Fibroblast of lung (primary cell): ENCODE measurements at places on chromosomes 13 and 19. TPM values are rescaled to one million over a fixed set of nuclear protein-coding genes. Genes with fewer than 3 reads are reported as not detected.

ZNF560 gene
- 0.61 and 1.0 TPM in 2 replicates for polyA plus RNA-seq

- no peak for DNase-seq
Observed at GRCh38 chr13:59663707-59664106, 500.0 kb downstream of the DIAPH3 start.

ZNF665 gene
- polyA plus RNA-seq = 2.4 and 3.1 TPM in 2 replicates

DNA sequence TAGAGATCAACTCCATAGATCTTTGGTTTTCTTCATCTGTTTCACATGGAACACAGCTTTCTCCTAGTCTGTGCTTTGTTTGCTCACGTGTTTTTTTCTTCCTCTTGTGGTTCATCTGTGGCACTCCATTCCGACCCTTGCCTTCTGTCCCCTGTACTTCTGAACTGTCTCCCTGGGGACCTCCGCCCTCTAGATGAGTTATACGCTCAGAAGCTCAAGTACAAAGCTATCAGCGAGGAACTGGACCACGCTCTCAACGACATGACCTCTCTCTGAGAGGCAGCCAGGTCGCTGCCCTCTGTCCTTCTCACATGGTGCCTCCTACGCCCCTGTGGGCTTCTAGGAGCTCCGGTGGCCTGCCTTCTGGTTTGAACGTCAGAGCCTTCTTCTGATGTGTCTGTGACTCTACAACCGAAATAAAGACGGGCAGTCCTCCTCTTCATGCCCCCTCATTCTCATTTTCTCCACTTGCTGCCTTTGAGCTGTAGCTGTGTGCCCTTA, 16.6 kb upstream of the RAB8A start:
- DNase-seq = no peak

OR4F17 gene
- not detected in 2 replicates for polyA plus RNA-seq

DNA sequence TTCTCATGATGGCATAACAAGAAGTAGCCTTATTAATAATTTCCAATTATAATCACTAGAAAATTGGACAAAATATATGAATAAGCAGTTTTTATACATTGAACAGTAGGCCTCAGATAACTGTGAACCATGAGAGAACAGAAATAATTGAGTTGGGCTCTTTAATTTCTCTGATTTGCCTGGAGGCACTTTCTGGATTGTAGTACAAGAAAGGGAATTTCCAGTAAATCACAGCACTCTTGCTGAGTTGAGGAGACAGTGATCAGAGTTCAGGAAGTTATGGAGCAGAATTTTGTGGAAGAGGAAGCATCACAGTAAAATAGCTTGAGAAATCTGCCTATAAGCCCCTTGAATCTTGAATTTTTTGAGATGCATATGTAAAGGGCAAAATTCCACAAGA, 216.2 kb downstream of the MAB21L1 start:
- no peak for DNase-seq

- DNase-seq = no peak
Observed at GRCh38 chr13:49806126-49806536, 13.6 kb upstream of the KPNA3 start.

GRCh38 chr13:42653679-42654078, 79.7 kb downstream of the TNFSF11 start:
- DNase-seq = no peak

- DNase-seq = no peak
Observed at GRCh38 chr13:25345576-25345975, 26.2 kb upstream of the ATP8A2 start.

URAD gene
- polyA plus RNA-seq = not detected in 2 replicates

DNA sequence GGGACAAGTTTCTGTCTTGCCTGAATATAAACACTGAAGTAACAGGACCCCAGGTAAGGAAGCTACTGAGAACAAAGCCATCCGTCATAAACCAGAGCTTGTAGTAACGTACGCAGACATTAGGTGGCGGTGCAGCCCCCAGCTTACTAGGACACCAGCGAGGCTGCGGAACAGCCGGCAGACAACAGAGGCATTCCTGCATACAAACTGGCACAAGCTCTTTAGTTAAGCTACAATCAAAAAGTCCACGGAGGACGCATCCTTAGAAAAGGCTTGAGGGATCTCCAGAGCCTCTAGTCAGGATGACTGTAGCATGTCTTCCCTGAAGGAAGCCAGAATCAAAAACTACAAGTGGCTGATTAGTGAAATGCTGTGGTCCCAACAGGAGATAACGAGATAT, 26.2 kb downstream of the ZNF160 start:
- peak; percentile 55 for DNase-seq

DNA sequence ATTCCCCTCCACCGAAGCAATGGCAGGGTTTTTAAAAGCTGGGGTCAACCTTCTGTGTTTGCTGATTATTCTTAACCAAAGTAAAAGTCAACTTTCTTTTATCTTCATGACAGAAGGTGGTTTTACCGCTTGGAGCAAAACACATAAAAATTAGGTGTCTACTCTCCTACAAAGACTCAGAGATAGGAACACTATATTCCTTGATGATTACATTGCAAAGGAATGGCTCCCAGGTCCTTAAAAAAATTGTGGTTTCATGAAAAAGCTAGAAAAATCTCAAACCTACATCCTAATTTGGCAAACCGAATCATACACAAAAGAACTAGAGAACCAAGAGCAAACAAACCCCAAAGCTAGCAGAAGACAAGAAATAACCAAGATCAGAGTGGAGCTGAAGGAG, 760.4 kb upstream of the PCDH20 start:
- no peak for DNase-seq

GRCh38 chr19:2391118-2391725, 31.2 kb downstream of the TMPRSS9 start:
- DNase-seq = peak; percentile 61

POMP gene
- 140 and 149 TPM in 2 replicates for polyA plus RNA-seq

GRCh38 chr19:10286803-10287737, at the start of gene ICAM4:
ICAM4 (plus strand) TSS chr19:10286955; CDS start chr19:10287013, 58 bp downstream.
- DNase-seq = peak; percentile 83

DNA sequence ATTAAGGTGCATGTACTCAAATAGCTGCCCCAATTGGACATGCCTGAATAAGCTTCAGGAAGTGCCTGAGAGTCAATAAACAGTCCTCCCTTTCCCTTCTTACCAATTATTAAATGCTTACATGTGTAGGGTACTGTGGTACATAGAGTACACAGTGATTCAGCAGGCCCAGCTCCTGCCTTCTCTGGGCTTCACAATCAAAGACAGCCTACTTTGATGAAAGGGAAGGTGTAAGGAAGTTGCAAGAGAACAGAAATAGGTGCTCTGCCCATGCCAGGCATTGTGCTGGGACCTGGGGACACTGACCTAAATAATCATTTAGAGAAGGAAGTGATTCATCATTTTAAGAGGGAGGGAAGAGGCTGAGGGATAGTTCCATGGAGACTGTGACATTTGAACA, 17.2 kb downstream of the FRY start:
- DNase-seq = no peak
